ENCODE measurements at places on chromosomes 4 and X.

GRCh38 chr4:44522761-44523445 lies 74.3 kb upstream of the KCTD8 start:
- no peak for DNase-seq

- DNase-seq: no peak
Observed at GRCh38 chrX:153867139-153867538, 18.8 kb downstream of the L1CAM start.

DNA sequence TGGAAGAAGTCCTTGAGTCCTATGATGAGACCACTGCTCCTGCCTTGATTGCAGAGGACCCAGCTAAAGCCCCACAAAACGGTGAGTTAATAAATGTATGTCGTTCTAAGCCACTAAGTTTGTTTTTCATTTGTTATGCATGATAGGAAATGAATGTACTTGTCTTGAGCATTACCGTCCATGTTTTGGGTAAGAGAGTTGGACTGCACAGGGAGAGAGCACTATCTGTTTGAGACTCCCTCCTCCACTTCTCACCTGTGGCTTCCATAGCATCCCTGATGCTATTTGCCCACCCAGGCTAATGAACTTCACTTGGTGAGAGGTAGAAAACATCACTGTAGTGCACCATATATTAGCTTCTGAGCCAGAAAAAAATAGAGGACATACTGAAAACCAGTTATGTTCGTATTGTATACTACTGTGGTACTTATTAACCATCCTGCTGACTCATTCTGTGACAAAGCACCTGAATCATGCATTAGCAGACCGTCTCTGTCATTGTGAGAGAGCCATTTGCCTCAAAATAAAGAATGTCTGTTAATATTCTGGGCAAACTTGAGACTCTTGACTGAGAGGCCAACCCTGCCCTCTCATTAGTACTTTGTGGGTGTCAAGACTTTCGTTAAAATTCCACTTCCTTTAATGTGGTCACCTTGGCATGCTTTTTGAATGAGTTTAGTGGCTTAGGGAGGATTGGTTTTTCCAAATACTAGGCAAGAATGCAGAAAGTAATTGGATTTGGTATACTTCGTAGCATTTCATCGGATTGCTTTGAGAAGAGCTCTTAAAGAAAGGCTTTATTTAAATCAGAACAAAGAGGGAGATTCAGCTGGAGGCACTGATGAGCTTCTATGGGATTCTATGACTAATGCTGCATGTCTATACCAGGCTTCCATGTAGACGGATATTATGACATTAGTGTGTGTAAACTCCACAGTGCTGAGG lies 99.3 kb upstream of the GRPR start:
- no peak for DNase-seq

- no peak for DNase-seq
Observed at GRCh38 chr4:163448540-163449203, 24.9 kb downstream of the TKTL2 start.

DNA sequence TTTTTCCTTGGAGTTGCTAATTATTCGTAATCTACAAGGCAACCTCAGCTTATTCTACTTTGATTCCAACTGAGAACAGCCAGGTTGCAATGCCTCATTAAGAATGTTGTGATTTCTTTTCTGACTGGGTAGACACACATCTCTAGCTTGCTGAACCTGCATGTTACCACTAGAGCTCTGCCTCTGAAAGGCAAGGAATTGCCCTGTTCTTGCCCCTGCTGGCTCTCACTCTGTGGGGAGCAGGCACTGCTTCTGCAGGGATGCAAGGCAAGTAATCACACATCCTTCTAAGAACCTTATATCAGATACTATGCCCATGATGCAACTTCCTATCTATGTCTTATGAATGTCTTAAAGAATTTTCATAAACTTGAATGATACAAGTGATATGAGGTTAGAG lies 503.2 kb downstream of the PACRGL start:
- no peak for DNase-seq

DNA sequence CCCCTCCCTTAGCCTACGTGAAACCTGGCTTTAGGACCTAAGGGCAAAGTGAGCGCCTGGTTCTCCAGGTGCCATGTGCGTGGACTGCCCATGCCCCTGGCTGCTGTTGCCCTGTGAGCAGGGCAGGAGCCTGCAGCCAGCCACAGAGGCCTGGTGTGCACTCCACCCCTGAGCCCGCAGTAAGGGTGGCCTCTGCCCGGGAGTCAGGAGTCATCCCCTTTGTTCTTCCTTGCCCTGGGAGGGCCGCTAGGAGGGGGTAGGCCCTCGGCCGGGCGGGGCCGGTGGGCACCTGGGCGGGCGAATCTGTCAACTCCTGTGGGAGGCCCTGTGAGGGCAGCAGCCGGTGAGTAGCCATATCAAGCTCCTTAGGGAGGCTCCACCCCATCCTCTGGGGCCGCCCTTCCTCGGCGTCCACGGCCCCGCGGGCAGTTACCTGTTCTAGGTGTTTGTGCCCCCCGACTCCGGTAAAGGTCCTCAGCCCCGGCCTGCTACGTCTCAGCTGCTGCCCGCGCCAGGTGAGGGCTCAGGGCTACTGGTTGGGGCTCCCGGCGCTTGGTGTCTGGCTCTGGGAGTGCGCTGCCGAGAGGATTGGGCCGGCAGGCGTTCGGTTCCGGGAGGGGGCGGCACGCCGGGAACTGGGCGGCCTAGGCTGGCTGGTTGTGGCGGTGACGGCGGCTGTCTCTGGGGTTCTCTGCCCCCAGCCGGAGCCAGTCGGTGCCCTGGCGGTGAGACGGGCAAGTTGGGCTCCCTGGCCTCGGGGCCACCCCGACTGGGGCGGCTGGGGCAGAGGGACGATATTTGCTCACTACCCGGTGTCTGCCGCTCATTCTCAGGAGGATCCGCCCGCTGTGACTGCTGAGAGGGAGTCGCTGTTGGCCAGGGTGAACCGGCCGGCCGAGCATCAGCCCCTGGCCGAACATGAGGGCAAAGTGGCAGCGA lies 1060.2 kb downstream of the TECRL start:
- no peak for DNase-seq

DNA sequence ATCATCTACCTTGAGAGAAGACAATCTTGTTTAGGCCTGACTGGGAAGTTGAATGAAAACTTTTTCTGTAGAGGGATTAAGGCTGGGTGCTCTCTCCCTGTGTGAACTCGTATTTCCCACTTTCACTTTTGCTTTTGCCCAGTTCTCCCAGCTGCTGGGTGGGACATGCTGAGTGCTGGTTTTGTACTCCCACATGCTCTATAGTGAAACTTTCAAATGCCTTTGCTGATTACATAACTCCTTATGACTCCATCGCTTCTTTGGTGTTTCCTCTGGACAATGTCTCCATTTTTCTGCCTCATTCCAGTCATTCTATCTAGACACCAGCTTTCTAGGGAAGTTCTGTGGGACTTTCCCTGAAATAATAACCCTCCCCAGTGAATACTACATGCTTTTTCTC lies 100.5 kb downstream of the CLNK start:
- no peak for DNase-seq

DNA sequence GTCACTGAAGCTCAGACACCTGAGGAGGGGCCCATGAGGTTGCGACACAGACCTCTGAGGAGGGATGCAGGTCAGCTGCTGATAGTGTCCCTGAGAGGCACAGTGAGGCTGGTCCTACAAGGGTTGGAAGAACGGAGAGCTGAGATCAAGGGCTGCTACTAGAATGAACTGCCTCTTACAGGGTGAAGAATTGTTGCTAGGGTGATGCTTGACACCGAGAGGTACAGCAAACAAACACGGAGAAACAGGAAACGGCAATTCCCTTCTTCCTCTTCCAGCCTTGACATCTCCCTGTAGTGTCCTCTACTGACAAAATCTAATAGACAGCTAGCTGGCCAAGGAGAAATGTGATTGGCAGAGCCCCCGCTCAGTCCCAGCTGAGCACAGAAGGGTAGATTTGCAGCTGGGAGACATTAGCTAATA lies 11.8 kb upstream of the HPGDS start:
- no peak for DNase-seq

DNA sequence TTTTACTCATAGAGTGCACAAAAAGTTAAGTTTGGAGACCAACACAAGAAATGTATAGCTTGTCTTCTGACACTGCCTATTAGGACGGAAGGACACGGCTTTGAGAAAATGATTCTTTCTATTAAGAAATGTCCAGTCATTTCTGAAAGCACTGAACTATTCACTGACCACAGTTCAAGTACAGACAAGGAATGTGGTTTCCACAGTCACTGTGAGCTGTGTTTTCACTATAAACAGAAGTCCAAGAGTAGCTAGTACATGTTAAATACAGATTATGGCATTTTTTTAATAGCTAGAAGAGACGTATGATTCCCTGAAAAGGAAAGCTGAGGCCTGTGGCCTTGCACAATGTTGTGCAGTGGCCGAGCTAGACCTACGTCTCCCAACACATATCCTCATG lies 115.1 kb upstream of the GPM6A start:
- no peak for DNase-seq

DNA sequence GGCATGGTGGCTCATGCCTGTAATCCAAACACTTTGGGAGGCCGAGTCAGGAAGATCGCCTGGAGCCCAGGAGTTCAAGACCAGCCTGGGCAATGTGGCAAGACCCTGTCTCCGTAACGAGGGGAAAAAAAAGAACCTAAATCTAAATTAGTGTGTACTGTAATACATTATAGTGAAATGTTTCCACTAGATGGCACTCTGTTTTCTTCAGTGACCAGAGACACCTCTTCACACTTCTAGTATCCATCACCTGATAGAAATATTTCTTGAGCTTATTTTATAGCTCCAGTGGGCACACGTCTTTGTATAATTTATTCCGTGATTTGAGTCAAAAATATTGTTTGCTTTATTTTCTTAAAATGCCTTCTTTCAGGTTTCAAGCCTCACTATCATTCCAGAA lies 600.9 kb upstream of the DIPK2B start:
- no peak for DNase-seq

DNA sequence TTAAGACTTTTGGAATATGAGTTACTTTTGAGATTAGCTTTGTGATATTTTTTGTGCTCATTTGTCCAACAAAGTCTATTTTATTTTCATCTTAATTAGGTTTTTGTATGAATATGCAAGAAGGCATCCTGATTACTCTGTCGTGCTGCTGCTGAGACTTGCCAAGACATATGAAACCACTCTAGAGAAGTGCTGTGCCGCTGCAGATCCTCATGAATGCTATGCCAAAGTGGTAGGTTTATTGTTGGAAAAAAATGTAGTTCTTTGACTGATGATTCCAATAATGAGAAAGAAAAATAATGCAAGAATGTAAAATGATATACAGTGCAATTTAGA lies 10.8 kb downstream of the ALB start:
- no peak for DNase-seq

DNA sequence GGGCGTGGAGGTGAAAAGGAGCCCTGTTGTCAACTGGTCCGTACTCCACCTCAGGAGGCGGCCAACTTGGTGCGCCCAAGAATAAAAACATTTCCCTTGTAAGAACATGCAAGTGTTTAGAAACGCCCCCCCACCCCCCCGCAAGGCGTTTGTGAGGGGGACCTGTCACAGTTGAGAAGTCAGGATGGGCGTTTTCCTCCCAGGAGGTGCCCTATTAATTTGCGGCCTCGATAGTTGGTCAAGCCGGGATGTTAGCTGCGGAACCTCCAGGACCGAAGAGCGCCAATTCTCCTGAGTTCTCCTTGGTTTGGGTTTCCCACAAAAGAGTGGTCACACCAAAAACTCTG lies 651 bp upstream of the SAP30 start:
- no peak for DNase-seq

GRCh38 chr4:74665876-74666275 lies 128.4 kb downstream of the BTC start:
- DNase-seq: no peak

DNA sequence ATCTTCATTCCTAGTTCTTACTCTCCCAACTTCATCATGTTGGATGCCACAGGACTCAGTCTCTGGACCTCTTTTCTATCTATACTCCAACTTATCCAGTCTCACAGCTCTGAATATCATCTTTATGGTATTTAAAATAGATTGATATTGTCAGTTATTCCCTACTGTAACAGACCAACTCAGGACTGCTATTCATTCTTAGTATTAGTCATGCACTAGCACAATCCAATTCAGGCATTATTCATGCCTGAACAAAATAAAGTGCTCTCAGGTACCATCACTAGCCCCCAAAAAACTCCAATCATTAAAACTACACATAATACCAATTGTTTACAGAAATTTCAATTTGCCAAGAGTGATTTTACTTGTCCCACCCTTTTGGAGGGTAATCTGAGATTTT lies 37.7 kb downstream of the FRYL start:
- DNase-seq: no peak

GRCh38 chr4:172818901-172819300 lies 349.7 kb upstream of the GALNT7 start:
- no peak for DNase-seq

DNA sequence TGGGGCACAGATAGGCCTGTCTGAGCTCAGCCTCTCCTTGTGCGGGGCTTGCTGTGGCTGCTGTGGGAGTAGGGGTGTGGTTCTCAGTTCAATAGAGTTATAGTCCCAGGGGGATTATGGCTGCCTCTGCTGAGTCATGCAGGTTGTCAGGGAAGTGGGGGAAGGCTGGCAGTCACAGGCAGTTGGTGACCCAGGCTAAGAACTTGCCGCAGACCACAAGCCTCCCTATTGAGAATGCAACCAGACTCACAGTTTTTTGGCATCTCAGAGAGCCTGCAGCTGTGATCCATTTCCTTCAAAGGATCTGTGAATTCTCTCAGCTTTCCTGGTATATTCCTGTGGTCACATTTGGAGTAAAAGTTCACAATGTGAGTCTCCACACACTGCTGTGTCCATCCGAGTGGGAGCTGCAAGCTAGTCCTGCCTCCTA lies 364.9 kb downstream of the ZNF674 start:
- no peak for DNase-seq

DNA sequence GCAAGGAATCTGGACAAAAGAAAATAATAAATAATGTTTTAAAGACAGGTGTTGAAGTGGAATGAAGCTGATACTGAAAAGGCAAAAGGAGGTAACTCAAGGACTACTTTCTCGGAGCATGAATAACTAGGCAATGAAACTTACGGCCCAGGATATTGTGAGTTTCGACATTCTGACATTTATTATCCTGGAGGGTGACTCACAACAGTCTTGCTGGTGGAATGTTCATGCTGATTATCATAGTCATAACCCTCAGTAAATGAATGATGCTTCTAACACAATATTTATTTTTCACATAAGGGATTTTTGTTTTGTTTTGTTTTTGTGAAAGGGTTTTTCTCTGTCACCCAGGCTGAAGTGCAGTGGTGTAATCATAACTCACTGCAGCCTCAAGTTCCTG lies 147.0 kb upstream of the HPGD start:
- no peak for DNase-seq

Data from progenitor cell of endocrine pancreas (in vitro differentiated cells).